Activated CD8-positive, alpha-beta memory T cell treated with anti-CD3 and anti-CD28 coated beads for 1 hour (primary cell): ENCODE measurements at places on chromosomes 6 and 20.
A peak's percentile ranks its signal among the peaks of the same experiment; 100 is the strongest.

- no peak for DNase-seq
Measured at GRCh38 chr6:15386756-15387112, 140.9 kb downstream of the JARID2 start.

GRCh38 chr20:58597249-58597891 is 53.7 kb upstream of the STX16 start:
- DNase-seq, result no peak

DNA sequence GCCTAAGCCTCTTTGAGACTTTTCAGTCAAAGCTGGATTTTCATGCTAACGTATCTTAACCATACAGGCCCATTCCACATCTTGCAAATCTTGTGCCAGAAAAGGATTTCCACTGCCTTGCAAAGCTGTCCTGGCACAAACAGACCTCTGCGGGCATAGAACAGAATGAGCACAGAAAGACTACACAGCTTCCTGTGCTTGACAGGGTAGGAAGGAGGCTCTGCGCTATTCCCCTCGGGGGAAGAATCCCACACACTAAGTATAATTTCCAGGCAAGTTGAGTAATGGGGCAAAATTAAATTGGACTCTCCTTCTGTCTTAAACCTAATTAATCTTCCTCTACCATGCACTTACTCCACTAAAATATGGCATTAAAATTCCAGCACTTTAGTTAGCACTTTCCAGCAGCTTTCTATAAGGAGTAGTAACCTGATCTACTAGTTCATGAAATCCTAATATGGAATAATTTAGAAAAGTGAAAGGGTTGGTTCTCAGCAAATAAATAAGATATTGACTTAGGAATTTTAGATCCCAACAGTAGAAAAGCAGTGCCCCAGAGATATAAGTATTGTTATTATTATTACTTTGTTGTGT is 532.1 kb upstream of the JAG1 start:
- DNase-seq, result no peak

DNA sequence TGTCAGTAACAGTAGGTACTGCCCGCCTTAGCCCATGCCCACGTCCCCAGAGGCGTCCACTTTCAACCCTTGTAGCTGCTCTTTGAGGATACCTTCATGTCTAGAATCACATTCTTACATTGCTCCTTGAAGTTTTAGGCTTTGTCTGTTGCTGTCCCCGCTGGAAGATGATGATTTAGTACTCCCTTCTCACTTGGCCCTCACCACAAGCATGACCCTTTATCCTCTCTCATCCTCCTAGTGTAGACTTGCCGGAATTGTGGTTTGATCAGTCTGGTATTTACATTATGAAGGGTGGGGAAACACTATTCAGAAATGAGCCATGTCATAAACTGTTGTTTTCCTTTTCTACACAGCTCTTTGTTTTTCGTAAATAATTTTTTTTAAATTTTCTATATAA is 87.4 kb downstream of the ARID1B start:
- DNase-seq, result no peak

DNA sequence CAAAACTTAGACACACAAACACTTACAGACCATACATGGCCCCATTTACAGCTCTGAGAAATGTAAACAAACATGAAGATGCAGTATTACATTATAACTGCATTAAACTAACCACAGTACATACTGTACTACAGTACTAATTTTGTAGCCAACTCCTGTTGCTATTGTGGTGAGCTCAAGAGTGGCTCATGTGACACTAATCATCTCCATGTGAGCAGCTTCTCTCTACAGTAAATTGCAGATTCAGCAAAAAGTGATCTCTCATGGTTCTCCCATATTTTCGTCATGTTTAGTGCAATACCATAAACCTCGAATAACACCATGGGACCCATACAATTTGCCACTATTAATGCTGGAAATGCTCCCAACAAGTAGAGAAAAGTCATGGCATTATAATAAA is 860.4 kb downstream of the EPHA7 start:
- DNase-seq, result no peak

DNA sequence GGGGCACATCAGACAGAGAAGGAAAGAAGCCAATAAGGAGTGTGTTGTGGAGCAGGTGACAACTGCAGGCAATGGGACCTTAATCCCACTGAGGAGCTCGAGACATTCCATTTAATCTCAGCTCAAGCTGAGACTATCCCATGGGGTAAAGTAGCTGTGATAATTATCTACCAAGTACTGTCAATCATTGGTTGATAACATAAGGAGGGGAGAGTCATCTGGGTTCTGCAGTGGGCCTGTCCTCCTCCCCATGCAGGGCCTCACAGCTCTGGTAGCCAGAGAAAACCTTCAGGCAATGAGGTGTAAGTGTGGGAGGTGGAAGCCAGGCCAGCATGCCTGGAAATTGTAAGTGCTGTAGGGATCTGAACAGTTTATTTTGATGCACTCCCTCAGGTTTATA is 375.0 kb upstream of the ARID1B start:
- DNase-seq, result no peak

GRCh38 chr20:57479196-57479595 is 45.7 kb downstream of the CTCFL start:
- DNase-seq, result no peak

DNA sequence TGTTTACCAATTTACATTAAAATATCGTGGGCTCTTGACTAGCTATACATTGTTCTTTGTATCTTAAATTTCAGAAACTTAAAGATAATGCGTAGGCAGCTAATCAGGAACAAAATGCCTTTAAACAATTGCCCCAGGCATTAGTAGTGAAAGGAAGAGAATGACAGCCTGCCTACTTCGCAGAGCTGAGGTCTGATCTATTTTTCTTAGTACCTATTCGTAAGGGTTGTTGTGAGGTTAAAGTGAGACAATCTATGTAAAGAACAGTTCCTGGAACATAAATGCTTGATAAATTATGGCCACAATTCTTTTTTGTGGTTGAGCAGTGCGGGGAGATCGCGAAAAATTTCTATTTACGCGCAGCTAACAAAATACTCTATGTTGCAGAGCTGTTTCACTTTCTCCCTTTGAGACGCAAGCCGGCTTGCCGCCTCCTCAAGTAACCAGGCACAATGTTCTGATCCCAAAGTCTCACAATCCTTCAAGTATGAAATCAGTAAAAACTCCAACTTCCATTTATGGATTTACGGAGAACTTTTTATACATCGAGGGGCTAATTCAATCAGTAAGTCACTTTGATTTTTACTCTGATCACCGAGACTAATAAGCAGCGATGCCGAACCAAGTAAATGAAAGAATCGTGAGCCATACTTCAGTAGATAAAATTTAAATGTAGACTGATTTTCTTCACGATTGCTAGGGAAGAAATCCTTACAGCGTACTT is 878 bp upstream of the PNRC1 start:
- peak; percentile 22 for DNase-seq

- DNase-seq, result no peak
Measured at GRCh38 chr6:28423546-28423945, 19.7 kb downstream of the ZSCAN23 start.

DNA sequence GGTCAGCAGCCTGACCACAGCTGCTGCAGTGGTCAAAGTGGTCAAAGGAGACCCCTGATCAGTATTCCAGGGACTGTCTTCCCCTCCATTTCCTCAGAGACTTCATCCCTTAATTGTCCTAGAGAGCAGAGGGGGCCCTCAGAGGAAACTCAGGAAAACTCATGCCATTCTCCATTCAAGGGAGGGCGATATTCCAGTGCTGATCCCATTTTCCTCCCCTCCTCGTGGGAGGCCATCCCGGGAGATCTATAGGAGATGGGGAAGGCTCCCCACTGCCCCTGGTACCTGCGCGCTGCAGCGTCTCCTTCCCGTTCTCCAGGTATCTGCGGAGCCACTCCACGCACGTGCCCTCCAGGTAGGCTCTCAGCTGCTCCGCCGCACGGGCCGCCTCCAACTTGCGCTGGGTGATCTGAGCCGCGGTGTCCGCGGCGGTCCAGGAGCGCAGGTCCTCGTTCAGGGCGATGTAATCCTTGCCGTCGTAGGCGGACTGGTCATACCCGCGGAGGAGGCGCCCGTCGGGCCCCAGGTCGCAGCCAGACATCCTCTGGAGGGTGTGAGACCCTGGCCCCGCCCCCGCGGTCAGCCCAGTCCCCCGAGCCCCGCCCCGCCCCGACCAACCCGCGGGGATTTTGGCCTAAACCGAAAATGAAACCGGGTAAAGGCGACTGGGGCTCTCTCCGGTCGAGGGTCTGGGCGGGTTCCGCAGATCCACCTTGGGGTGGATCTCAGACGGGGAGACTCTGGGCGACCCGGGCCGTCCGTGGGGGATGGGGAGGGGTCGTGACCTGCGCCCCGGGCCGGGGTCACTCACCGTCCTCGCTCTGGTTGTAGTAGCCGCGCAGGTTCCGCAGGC is 878 bp downstream of the HLA-C start:
- peak; percentile 57 for DNase-seq

DNA sequence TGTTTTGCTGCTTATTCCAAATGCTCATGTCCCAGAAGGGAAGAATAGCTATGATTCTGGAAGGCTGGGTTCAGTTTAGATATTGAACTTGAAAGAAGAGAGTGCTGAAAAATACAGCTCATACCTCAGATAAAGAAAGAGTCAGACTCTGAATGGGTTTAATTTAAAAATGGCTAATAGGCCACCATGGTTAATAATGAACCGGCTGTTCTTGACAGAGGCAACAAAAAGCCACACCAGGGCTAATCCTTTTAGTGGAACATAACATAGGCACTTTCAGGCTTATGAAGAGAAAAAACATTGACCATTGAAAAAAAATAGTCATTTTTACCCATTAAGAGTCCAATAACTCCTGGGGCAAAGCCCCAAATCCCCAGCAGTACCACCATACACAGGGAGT is 59.4 kb downstream of the TNFRSF21 start:
- no peak for DNase-seq

DNA sequence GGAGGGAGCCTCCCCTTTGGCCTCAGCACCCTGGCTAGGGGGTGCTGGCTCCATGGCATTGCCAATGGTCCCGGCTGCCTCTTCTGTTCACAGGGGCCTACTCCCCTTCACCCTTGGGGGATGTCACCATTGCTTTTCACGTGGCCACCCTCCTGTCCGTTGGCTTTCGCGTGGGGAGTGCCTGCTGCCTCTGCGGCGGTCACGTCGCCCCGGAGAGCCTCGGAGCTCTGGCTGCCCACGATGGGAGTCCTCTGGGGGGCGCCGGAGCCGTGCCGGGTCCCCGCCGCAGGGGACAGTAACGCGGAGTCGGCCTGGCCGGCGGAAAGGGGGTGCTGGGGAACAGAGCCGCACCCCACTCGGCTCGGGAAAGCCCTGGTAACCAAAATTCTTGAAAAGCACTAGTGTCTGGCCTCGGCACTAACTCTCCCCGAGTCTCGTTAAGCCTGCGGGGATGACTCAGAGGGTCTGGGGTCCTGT is 661 bp upstream of the HEBP2 start:
- no peak for DNase-seq

- no peak for DNase-seq
Measured at GRCh38 chr6:106112433-106112832, 26.3 kb downstream of the PRDM1 start.

- no peak for DNase-seq
Measured at GRCh38 chr6:142612956-142613355, 311.1 kb downstream of the ADGRG6 start.

DNA sequence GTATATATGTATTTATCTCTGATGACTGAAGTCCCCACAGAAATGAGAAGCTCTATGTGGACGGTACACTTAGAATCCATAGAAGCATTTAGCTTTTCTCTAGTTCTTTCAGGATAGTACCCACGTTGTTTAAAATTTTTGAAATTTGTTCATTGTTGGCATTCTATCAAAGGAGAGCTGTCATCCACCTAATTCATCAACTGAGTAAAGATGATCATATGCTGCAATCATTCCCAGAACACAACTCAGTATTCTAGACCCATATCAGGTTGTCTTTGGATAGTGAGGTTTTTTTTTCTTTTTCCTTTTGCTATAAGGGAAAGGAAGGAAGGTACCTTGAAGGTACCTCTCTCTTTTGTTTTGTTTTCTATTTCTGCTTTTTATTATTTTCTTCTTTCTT is 9.3 kb downstream of the SERAC1 start:
- DNase-seq, result no peak

GRCh38 chr6:80733641-80734040 is 627.2 kb downstream of the BCKDHB start:
- DNase-seq, result no peak

GRCh38 chr6:105940990-105941389 is 145.1 kb upstream of the PRDM1 start:
- DNase-seq, result no peak

GRCh38 chr20:431012-431904 is 23.2 kb downstream of the RBCK1 start:
- DNase-seq, result no peak

DNA sequence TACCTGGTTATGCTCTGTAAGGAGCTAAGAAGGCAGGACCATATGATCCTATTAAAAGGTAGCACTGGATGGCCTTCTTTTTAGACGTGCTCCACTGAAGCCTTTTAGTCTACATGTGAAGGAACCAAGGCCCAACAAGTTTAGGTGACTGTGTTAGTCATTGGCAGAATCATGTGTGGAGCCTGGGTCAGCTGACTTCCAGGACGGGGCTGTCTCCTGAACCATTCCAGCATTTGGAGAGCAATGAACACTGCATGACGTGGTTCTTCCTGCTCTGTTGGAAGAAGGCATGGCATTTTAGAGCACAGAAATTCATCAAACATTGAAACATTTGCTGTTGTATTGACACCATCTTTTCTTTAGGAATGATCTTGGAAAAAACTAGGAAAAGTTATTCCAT is 87.8 kb upstream of the TIAM2 start:
- DNase-seq, result no peak

DNA sequence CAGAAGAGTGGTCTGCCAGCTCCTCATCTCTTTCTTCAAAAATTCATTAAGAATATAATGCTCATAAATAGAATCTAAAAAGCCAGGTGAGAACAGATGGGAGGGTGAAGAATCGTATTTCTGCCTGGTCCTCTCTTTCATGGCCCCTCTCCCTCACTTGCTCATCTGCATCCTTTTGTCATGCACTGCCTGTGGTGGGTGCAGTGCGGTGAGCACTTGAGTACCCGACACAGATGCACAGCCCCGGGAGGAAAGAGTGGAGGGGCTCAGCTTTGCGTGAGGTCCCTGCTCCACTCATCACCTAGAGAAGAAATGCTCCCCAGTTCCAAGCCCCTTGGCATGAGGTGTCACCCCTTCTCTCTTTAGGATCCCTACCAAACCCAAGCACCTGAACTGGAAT is 58.1 kb upstream of the GLP1R start:
- no peak for DNase-seq

GRCh38 chr6:3431994-3432393 is 24.9 kb downstream of the SLC22A23 start:
- DNase-seq, result no peak

GRCh38 chr6:124573953-124574352 is 388.3 kb upstream of the RNF217 start:
- DNase-seq, result no peak

- no peak for DNase-seq
Measured at GRCh38 chr20:45282700-45283550, 23.7 kb upstream of the RBPJL start.

- no peak for DNase-seq
Measured at GRCh38 chr6:159084493-159085091, 39.8 kb upstream of the TAGAP start.

DNA sequence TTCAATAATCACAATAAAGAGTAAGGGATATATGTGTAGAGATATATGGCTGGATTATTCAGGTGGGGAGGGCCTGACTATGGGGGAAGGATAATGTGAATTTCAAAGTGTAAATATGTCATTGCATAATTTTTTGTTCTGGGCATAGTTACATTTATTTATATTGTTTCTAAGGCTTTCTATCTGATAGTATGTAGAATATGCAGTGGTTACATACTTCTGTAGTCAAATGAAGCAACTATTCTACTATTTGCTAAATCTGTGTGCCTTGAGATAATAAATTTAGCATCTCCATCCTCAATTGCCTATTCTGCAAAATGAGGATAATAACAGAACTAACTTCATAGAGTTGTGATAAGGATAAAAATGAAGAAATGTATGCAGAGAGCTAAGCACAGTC is 359.2 kb downstream of the CDKAL1 start:
- no peak for DNase-seq
